Suprapubic skin (tissue), 4 donors: ENCODE measurements at places on chromosomes 1 and 21.

DNA sequence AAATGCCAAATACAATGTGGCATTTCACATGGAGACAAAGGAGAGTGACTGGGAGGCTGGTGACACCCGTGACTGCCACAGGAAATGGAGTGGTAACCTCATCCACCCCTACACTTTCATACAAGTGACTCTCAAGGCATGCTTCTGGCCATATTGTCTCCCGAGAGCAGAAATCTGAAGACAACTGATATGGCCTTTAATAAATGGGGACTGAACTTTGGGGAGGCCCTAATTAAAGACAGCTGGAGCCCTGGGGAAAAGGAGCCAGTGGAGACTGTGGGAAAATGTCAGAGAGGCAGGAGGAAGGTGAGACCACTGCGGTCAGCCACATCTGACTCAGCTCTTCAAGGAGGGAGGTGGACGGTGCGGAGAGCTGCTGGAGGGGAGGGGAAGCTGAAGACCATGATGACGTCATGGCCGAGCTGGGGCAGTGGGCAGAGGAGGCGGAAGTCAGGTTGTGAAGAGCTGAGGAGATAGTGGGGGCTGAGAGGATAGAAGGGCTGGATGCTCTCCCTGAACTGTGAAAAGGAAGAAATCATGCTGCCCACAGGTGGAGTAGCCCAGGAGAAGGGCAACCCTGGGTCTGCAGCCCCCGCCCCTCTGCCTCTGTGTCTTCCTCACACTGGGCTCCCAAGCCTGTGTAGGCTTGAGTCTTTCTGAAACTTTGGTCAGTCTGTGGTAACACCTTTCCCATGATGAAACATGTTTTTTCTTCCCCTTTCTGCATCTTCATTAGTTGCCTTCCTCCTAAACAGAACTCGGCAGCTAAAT, 14.0 kb upstream of the NCF2 start:
- no peak for DNase-seq

DNA sequence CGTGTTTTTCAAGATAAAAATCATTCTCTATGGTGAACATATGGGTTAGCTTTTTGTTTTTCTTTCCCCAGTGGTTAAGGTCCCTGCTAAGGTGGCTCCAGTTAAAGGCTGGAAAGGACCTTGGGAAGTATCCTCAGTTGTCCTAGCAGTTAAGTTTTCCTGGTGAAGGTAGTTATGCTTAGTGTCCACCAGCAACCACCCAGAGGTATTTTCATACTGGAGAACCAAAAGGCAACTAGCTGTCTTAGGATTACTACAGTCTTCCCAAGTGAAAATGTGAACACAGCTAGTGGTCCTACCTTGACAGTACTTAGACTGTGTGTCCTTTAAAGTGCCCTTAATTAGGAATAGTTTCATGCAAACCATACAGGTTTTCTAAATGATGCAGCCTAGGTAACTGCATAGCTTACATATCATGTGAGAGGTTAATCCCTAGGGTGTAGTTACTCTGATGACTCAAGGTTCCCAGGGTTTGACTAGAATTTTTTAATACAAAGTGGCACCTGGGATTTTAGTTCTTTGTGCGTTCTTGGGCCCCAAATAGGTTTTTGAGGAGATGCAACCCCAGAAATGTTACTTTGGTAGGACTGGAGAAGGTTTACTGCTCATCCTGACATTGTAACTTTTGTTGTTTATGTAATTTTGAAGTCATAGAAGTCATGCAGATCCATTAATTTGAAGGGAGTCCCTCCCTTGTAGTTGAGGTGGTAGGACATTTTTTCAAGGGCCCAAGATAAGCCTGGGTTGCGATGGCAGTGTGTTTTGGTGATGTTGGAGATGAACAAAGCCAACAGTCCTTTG, 36.5 kb downstream of the YY1AP1 start:
- no peak for DNase-seq

DNA sequence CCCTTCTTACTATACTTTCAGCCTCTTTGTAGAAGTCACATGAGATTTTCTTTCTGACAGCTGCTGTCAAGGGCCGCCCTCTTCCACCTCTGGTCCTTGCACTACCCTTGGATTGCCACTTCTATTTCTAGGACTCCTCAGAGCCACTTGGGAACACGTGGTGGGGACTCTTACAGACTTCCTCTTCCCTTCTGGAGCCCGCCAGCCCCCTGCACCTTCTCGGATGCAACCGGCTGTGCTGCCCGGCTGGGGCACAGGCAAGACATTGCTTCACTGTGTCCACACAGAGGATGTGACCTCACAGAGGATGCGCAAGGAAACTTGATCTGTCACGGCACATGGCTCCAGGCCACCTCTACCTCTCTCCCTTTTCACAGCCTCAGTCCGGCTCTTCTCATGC, 2.4 kb upstream of the IKBKE start:
- no peak for DNase-seq

GRCh38 chr1:218433744-218434143, 88.6 kb downstream of the TGFB2 start:
- no peak for DNase-seq

DNA sequence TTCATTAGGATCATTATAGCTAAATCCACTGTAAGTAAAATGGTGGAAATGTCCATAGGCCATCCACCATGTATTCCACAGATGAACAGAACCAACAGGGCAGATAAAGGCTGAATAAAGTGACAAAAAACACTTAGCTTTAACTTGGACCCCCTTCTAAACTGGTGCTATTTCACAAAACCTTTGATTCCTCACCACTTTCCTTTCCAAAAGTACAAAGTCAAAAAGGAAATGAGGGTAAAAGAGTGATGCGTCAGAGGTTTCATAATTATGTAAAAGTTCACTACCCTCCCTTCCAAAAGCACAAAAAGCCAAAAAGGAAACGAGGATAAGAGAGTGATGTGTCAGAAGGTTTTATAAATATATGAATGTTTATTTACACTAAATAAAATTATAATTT, 172.2 kb downstream of the TBX15 start:
- no peak for DNase-seq

GRCh38 chr1:228282329-228283042, 74.6 kb downstream of the OBSCN start:
- DNase-seq, result peak; percentile 48

- DNase-seq, result no peak
Measured at GRCh38 chr21:18041012-18041411, 203.6 kb upstream of the CHODL start.

- DNase-seq, result no peak
Measured at GRCh38 chr1:56531624-56532349, 47.6 kb downstream of the PLPP3 start.

DNA sequence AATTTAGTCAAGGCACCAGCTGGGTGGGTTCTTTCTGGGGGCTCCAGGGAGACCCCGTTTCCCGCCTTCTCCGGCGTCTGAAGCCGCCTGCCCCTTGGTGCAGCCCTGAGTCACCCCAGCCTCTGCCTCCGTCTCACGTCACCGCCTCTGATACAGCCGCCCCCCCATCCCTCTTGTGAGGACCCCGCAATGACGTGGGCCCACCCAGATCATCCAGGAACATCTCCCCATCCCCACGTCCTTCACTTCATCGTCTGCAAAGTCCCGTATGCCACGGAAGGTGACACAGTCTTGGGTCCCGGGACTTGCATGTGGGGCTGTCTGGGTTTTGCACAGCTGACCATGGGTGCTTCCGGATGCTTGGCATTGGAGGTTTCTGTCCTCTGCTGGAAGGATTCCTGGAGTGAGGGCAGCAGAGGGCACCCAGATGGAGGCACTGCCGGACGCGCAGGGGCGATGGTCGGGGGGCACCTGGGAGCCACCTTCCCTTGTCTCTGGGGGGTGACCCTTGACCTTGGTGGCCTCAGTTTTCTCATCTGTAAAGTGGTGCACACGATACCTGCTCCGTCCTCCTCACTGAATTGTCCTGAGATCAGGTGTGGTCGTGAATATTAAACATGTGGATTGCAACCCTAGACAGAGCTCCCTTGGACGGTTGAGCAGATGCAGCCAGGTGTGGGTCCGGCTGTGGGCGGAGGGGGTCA, 58.8 kb downstream of the PRKCZ start:
- DNase-seq, result no peak

DNA sequence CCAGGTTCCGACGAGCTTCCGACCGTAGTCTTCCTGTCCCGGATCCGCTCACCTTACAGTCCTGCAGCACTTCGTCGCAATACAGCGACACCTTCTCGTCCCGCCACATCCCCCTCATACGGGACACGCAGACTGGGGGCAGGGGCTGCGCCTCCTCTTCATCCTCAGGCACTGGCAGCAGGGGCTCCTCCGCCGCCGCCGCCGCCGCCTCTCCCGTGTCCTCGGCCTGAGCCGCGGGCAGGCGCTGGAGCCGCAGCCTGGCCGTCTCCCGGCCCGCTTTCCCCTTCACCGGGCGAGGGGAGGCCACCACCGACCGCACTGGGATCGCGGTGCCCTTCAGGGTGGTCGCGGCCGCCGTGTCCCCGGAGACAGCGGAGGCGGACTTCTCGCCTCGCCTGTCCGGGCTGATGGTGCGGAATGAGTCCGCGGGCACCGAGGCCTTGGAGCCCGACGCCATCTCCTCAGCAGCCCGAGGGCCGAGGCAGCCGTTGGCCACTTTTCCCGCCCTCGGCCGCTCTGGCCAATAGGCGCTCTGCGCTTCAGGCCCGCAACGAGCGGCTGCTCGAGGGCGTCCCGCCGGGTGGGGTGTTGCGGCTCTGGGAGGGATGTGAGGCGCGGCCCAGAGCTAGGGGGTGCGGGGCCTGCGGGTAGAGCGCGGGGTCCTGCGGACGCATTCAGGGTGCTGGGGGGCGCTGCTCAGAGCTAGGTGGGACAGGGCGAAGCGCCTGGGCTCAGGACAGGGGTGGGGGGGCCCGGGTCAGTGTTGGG, at the start of gene SHCBP1L:
Gene SHCBP1L (minus strand): TSS at position 490 of the 768 bp plus-strand sequence. CDS start 33 bp downstream, at position 457.
- no peak for DNase-seq

GRCh38 chr1:109240158-109241152, 8.9 kb upstream of the CELSR2 start:
- peak; percentile 86 for DNase-seq

DNA sequence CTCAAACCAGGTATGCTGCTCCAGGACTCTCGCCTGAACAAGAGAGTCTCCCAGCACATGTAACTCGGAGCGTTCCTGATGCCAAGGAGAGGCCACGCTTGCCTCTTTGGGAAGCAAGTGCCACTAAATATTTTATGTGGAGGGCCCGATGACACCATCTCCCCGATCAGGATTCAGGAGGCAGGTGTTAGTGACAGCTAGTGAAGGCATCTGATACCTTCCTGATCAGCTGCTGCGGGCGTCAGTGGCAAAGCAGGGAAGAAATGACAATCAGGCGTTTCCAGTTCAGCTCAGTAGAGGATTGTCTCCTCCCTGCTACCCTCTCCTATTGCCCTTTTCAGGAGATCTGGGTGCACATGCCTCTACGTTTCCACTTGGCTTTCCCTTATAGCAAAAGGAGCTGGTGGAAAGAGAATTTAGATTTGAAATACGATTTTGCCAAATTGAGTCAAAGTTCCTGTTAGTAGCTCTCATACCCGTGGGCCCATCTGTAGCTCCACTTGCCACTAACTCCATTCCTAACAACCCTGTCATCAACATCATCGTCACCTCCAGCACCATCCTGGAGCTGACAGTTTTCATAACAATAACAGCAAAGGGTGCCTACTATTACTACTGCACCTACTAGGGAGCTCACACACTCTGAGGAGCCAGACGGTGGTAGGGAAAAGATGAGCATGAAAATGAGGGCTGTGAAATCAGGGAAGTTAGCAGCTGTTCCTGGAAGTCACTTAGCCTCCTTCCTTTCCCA, 21.6 kb downstream of the PLXNA2 start:
- no peak for DNase-seq

GRCh38 chr1:37692834-37693175, 489 bp downstream of the CDCA8 start:
- no peak for DNase-seq

DNA sequence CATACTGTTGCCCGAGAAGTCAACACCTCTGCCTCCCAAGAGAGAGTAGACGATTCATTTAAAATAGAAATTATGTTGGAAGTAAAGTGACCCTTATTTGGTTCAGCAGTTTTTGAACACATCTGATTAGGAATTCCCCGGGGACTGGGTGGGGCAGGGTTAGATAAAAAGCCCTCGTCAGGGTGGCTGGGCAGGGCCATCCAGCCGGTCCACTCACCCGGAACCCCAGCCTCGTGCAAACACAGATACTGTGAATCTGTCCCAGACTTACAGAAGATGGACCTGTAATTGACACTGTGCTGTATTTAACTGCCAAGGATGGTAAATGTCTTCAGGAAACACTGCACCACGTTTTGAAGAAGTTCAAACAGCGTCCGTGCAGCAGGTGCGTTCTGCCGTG, 63.7 kb downstream of the PRDM16 start:
- DNase-seq, result no peak

DNA sequence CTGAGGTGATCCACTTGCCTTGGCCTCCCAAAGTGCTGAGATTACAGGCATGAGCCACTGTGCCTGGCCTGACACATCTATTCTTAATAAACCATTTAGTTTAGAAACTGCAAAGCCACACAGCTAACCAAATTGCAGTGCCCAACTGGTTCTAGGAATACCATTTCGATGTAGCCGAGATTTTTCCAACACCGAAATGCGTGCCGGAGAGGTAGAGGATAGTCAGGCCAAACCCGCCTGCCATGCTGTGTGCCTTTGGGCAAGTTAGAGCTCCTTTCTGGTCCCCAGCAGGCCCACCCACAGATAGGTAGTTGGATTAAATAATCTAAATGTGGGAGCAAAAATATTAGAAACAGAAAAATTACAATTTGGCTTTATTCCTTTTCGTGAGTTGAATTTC, 254.4 kb downstream of the FOXD2 start:
- DNase-seq, result peak; percentile 31

- peak; percentile 81 for DNase-seq
Measured at GRCh38 chr1:59146651-59147358, 150.1 kb upstream of the FGGY start.

DNA sequence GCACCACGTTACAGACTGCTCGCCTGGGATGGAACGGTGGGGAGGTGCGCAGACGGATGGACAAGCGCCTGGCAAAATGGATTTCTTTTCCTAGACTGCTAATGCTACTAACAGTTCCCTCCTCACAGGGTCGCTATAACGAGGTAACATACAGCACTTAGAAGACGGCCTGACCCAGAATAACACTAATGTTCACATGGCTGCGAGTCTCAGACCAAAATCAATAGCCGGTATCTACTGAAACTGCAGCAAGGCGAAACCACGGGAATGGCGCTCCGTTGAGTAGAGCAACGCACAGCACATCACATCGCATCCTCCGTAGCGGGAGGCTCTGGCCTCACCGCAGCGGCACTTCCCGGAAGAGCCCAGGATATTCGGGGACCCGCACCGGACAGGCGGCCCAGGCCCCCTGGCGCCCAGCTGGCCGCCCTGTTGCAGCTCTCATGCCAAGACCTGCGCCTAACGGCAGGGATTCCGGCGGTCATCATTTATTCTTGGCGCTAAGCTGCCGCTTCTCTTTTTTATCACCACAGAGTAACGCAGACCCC, 46.6 kb downstream of the VPS26C start:
- DNase-seq, result no peak

DNA sequence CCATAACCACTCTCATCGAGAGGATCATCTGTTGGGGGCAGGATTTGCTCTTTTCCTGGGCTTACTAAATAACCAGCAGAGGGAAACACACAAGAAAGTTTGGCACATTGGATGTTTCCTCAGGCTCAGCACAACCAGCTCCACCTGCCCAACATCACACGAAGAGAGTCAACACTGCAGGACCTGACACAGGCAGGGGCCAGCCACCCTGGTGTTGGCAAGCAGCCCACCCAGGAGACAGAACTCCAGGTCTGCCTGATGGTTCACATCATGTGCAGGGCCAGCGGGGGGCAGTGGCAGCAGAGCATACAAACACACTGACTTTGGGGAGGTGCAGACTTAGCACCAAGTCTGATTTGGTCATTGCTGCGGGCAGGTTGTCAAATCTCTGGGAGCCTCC, 182.3 kb upstream of the GALNT2 start:
- DNase-seq, result no peak

- no peak for DNase-seq
Measured at GRCh38 chr1:29736582-29737188, 500.4 kb downstream of the PTPRU start.

GRCh38 chr1:179121159-179121938, 39.5 kb downstream of the TOR3A start:
- DNase-seq, result no peak
